ENCODE measurements at places on chromosomes 3 and 15.

DNA sequence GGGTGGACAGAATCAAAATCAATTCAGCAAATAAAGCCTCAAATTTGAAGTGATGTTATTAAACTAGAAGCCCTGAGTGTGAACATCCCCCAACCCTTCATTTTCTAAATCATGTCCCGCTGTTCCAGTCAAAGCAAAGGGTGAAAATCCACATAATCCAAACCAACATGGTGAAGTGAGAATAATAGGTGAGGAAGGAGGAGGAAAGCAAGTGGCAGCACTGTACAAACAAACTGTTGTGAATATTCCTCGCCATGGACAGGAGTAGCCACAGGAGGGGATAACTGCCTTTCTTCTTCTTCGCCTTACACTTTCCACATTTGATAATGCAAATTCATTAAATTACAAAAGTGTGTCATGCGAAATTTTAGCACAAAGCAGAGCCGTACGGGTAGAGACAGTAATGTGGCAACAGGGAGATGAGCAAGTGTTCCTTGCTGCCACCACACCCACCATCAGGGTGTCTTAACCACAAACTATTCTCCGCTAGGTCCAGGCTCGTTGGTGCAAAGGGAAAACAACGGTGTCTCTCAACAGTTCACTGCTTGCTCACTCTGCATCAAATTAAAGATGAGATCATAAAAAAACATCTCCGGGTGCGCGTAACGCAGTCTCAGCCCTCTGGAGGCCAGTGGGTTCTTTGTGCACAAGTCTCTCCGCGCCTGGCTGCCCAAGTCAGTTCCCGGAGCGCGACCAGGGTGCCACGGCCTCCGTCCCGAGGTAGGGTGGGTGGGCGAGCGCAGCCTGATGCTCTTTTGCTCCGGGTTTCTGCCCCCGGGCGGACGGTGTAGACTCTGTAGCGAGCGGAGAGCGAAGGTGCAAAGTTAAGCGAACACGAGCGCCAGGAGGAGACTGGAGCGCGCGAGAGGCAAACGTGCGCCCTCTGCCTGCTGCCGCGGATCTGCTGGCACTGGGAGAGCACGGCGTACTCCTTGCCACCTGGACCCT is 6.7 kb downstream of the EPHA3 start:
- DNase-seq, result peak; percentile 64

DNA sequence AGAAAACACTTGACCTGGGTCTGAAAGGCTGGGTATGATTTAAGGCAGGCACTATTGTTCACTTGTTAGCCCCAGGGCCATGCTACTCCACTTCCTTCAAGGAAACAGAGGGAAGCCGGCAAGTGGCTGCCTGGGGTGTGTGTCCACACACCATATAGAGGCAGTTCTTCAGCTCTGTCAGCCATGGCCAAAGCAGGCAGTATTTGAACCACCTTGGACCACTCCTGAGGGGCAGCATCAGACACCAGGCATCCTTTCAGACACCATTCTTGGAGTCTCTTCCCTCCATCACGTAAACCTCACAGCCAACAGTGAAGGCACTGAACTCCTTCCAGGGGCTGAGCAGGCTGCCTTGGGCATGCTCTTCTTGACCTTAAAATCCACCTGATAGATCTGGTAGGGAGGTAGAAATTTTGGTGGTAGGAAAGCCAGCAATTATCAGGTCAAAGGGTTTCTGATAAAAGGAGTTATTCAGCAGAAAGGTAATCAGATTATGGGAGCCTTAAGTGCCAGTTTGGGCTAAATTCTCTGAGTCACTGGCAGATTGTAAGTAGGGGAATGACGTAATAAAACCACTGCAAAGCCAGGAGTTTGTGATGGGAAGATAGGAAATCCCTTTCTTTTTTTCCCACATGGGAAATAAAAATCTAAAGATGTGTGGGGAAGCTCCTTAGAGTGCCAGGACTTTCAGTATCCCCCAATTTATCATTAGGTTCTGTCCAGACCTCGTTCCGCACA is 20.2 kb downstream of the TGFBR2 start:
- no peak for DNase-seq

DNA sequence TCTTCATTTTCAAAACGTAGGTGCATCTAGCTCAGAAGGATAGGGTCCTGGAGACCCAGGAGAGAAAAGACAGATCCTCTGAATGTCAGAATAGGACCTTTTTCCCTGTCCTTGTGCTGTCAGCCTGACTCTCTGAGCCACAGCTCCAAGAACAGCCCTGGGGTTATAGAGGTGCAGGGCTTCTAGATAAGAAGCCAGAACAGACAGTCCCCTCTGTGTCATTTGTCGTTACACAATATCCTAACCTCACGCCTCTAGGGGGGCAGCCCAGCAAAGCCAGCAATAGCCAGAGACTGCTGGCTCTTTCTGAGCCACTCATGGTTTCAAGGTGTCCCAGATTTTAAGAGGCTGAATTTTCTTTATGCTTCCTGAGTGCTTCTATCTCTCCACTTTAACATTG is 153.2 kb upstream of the THBS1 start:
- no peak for DNase-seq

GRCh38 chr3:72441284-72441994 is 406.8 kb downstream of the SHQ1 start:
- no peak for DNase-seq

DNA sequence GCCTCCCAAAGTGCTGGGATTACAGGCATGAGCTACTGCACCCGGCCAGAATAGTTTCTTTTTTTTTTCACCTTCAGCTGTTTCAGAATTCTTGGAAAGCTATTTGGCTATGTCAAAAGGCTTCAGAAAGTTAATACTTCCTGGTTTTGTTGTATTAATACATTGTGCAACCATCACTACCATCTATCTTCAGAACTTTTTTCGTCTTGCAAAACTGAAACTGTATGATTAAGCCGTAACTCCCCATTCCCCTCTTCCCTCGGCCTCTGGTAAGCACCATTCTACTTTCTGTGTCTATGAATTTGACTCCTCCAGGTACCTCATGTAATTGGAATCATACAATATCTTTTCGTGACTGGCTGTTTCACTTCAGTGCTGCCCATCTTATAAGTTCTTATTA is 5.2 kb upstream of the NOX5 start:
- no peak for DNase-seq

DNA sequence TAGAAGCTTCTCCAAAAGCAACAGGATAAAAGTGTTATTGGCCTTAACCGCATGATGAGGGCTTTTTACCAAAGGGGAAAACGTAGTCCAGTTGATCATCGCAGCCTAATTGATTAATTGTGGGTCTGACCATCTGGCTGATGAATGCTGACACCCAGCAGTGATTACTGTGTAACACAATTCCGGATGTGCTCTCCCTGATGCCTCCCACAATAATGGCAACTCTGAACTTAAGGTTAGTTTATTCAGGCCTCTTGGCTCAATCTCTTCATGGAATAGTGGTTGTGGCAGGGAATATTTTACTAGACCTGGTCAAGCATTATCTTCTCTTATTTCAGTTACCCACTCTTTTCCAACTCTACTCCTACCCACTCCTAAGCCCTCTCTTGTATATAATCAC is 332.9 kb downstream of the TIGIT start:
- no peak for DNase-seq

DNA sequence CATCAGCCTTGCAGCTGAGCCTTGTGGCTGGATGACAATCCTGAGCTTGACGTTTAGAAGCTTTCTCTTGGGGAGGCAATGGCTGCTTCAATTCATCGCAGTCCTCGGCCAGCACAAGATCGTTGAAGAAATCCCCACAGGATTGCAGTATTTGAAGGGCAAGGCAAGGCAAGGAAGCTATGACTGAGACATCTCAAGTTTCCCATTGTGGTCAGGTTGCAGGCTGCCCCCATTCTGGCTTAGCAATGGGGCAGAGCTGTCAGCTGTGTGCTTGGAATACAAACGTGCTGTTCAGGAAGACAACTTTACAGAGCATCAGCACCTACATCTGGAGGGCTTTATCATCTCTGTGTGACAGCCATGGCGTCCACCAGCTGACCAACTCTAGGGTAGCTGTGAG is 275.9 kb upstream of the TBL1XR1 start:
- DNase-seq, result no peak

GRCh38 chr15:45417303-45417950 is 39.1 kb upstream of the GATM start:
- DNase-seq, result no peak

DNA sequence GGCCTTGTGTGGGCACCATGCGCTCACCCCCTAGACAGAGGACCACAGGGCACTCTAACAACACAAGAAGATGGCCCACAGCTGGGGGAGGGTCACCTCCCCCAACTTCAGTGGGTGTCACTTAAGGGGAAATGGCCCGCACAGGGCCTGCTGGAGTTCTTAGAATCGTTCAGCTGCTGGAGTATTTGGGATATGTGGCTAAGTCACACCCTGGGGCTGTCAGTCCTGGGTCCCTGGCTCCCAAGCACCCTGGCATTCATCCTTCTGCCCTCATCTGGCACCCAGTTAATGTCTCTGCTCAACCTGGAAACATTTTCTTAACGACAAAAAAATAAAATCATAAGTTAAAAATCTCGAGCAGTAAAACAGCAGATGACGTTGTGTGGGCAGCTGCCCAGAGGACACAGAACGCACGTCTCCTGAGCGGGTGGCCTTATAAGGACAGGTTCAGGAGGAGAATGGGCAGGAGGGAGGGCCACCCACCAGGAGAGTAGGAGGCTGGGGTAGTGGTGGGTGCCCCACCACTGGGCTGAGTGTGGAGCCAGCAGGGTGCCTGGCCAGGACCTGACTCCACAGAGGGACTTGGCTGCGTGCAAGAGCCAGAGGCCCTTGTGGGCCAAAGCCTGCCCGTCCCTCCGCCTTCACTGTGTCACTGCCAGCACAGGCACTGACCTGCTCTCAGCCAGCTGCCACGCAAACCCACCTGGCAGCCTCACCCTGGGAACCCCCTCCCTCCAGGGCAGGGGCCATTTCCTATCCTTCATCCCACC is 11.5 kb downstream of the KBTBD13 start:
- no peak for DNase-seq

GRCh38 chr3:114307222-114307830 is 13.5 kb downstream of the TIGIT start:
- no peak for DNase-seq

- DNase-seq, result no peak
Observed at GRCh38 chr3:42189001-42189460, 77.0 kb downstream of the CCK start.

DNA sequence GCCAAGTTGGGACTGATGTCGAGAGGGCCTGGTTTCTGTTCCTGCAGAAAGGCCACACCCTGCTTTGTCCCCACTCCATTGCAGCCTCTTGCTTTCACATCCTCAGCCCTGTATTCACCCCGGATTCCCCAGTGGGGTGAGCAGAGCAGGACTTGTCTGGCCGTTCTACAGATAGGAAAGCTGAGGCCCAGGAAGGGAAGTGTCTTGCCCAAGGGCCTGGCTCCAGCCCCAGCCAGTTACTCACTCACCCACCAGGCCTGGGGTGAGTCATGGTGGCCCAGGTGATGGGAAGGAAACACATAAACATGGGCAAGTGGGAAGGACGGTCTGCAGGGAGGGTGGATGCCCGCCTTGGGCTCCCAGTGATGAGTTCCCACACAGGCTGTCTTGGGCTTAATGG is 6.1 kb upstream of the DUSP7 start:
- no peak for DNase-seq

DNA sequence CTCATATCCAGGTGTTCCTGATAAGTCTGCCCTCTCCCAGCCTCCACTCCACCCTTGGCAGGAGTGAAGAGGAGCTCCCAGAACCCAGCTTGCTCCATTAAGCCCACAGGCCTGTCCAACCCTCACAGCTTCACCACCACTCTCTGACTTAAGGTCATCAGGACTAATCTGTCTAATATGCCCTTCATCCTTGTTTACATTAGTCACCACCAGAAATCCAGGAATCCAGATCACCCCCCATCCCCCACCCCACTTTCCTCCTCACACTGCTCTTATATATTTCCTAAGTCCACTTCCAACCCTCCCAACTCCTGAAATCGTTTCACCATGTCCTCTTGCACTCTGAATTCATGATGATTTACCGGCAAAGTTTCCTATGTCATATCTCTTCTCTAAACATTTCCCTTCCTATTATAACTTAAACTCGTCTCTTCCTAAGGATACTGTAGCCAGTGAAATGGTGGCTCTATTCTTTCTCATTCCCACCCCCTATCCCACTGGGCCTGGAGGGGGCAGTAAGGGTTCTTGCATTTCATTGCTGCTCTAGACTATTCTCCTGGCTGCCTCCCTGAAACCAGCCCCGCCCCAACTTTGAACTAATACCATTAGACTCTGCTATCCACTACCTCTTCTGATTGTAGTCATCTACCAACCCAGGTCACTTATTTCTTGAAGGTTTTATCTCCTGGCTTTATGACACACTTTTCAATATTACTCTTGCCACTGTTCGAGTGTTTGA is 43.4 kb downstream of the PPP2R3A start:
- no peak for DNase-seq

GRCh38 chr15:90593499-90594158 is 63.9 kb downstream of the CRTC3 start:
- no peak for DNase-seq

GRCh38 chr3:38137615-38138348 is 679 bp upstream of the MYD88 start:
- no peak for DNase-seq

- no peak for DNase-seq
Observed at GRCh38 chr15:60077581-60078359, 73.7 kb downstream of the FOXB1 start.

- no peak for DNase-seq
Observed at GRCh38 chr3:114128826-114129225, 50.0 kb downstream of the DRD3 start.

- no peak for DNase-seq
Observed at GRCh38 chr3:189303584-189303983, 131.8 kb downstream of the TPRG1 start.

DNA sequence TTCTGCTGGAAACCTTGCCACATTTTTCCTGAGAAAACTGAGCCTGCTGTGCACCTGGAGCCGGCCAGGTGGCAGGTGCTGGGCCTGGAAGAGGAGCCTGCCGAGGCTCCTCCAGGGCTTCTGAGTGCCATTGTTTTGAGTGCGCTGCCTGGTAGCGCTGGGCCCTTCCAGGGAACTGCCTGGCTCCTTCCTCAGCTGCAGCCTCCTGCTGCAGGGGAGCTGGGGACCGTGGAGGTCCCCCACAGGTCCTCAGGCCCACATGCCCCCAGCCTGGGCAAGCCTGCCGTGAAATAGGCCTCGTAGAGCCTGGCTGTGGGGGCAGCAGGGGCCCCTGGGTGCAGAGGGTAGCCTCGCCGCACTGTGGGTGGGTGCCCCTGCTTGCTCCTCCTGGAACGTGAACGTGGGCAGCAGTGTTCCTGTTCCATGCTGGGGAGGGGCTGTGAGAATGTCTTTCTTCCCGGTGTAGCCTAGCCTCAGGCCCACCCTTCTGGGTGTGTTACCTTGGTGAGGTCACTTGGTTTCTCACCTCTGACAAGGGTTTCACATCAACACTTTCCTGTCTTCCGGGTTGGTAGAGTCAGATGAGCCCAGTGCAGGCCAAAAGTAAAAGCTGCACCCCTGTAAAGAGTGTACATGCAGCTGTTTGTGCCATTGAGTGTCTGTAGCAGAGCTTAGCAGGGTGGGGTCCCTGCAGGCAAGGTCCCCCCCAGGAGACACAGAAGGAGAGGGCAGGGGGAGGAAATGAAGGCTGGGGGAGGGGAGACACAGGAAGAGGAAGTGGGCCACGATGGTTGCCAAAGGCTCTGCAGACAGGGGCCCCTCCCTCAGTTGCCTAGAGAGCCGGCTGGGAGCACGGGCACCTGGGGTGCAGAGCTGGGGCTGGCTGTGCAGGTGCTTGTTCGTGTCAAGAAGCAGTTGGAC is 34.5 kb downstream of the KLF13 start:
- DNase-seq, result no peak

Measured in iPS DF 6.9 (cell line).